ENCODE measurements at places on chromosomes 3 and 15.

DNA sequence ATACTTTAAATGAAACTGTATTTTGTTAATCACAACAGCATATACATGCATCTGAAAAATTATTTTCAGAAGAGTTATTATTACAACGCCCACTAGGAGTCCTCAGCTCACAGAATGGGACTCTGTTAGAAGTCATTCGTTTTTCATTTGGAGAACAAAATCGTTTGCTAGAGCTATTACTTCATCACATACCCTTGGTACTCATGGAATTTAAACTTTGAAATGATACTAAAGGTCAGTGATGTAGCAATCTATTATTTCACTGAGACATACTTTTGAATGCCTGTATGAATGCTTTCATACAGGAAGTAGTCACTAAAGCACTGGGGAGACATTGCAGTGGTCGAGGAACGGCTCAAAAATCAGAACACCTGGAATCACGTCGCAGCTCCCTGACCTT, 198.1 kb downstream of the MBNL1 start:
- peak; percentile 56 for DNase-seq

DNA sequence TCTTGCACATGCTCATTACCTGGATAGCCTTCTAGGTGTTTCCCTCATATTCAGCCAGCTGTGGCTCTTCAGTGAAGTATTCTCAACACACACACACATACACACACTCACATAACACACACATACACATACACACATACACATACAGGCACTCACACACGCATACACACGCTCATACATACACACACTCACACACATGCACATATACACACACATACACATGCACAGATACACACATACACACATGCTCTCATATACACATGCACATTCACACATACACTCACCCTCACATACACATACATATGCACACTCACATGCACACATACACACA, 41.2 kb downstream of the GRK7 start:
- no peak for DNase-seq

DNA sequence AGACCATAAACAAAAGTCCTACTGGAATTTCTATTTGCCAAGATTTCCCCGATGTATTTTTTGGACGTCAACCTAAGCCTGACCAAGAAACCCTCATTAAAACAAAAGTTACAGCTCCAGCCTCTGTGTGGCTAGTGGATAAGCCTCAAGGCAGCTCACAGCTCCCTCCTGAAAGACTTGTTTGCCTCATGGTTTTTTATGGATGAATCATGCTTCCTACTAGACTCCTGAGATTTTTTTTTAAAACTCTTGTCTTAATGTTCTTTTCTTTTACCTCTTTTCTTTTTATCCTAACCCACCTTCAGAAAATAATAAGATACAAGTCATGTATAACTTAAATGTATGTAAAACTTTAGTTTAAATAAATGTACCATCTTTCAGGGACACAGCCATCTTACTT, 52.4 kb downstream of the SUCNR1 start:
- DNase-seq: no peak

- DNase-seq: no peak
These were observed 36.6 kb downstream of the SPSB4 start for GRCh38 chr3:141087778-141088130.

DNA sequence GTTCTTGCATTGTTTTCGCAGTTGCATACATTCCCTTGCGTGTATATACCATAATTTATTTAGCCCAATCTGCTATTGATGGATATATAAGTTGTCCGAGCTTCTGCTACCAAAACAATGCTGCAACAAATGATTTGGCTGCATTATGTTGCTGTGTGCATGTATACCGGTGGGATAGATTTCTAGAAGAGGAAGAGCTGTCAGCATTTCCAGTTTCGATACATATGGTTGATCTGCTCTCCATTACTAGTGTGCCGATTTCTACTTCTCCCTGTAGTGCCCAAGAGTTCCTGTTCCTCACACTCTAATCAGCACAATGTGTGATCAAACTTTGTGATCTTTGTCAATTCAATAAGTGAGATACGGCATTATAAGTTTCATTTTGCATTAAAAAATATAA, 92.8 kb upstream of the NMNAT3 start:
- no peak for DNase-seq

GRCh38 chr15:50880651-50881114, 27.8 kb upstream of the AP4E1 start:
- DNase-seq: no peak

DNA sequence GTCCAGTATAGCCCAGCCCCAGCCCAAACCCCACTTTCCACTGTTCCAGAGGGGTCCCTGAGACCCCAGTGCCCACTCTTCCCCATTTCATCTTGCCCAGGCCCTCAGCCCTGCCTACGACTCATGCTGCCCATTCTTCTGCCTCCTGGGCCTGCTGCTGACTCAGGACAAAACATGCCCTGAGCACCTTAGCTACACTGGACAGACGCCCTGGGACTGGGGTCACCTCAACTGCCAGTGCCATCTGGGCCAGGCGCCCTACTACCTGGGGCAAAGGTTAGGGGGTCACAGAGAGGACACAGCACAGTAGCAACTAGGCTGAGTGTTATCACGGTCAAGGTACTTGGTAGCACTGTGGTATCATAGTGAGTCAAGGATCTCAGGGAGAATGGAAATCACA, 2.6 kb upstream of the LAMB2 start:
- DNase-seq: no peak

GRCh38 chr3:185631108-185631507, 45.0 kb downstream of the SENP2 start:
- no peak for DNase-seq

- peak; percentile 70 for DNase-seq
These were observed 88.4 kb upstream of the RASGRP1 start for GRCh38 chr15:38652998-38653397.

- no peak for DNase-seq
These were observed 301.6 kb upstream of the MANF start for GRCh38 chr3:51083490-51083889.

DNA sequence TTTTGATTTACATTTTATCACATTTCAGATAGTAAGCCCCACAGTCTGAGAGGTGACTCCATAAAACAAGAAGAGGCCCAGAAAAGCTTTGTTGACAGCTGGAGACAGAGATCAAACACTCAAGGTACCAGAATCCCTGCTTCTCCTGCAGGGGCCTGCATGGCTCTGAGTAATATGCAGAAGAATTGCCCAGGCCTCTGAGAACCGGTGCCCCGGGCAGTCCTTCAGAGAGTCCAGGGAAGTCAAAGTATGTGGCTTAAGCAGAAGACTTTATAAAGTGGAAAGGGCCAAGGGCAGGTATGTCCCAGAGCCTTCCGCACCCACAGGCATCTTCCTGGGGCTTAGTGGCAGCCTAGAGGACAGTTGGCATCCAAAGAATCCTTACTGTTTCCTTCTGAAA, 12.8 kb downstream of the ATRIP start:
- no peak for DNase-seq

- DNase-seq: no peak
These were observed 3.3 kb downstream of the ARL6IP5 start for GRCh38 chr3:69088063-69088462.

- no peak for DNase-seq
These were observed 60.6 kb upstream of the MYRIP start for GRCh38 chr3:39748763-39749162.

GRCh38 chr15:56977232-56977631, 58.8 kb downstream of the TCF12 start:
- DNase-seq: no peak

DNA sequence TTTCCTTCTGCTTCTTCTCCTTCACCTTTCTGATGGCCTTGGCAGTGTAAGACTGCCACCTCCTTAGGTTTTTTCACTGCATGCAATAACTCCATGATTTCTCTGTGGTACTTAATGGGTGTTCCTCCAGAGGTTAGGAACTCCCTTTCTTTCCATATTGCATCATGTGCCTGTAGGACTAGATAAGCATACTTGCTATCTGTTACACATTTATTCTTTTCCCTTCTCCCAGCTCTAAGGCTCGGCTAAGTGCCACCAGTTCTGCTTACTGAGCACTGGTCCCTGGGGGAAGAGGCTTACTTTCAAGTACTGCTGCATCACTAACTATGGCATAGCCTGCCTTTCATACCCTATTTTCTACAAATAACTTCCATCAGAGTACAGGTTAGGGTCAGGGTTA, 351.8 kb downstream of the OTOL1 start:
- DNase-seq: no peak

DNA sequence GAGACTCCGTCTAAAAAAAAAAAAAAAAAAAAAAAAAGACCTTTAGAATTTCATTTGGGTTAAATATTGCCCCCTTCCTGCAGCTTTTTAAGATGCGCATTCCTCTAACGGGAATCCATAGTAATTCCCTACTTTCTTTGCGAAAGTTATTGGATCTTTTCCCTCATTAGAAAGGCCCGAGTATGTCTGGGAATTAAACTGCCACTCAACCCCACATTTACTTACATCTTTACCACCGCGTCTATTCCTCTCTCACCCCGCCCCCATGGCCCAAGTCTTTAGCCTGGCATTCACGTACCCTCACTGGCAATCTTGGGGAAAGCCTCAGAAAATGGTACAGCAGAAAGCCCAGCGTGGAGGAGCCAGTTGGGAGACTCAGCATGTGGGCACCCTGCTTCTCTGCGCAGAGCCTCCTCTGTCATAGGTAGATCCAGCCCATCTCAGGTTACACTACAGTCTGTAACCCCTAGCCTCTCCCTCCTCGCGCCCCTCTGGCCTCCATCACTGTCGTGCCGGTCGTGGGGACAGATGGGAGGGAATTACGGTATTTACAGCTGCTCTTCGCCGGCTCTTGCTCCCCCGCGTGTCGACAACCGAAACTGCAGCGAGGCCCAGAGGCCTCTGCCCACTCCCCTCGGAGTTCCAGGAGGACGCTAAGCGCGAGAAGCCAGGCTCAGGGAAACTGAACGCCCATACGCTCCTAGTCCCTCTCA, 6.4 kb upstream of the ANKDD1A start:
- peak; percentile 35 for DNase-seq

GRCh38 chr3:150450916-150451315, 42.8 kb downstream of the TSC22D2 start:
- no peak for DNase-seq

GRCh38 chr15:75844629-75845335, 1.5 kb downstream of the UBE2Q2 start:
- DNase-seq: peak; percentile 22

GRCh38 chr15:97761110-97761509, 199.4 kb upstream of the ARRDC4 start:
- DNase-seq: no peak

GRCh38 chr3:160575589-160575988, 10.2 kb upstream of the KPNA4 start:
- DNase-seq: no peak

- no peak for DNase-seq
These were observed 70.1 kb downstream of the ST8SIA2 start for GRCh38 chr15:92463826-92464225.

DNA sequence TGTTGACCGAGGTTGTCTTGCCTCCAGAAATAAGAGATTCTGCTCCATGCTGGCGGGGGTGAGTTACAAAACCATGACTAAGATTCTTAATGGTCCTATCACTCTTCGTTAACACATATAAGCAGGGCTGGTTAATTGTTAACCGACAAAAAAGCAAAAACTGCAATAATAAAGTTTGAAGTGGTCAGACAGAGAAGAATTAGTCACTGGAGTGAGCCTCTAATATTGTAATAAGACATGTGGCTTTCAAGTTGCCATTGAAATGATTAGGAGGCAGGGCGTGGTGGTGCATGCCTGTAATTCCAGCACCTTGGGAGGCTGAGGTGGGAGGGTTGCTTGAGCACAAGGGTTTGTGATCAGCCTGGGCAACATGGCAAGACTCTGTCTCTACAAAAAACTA, 78.4 kb upstream of the NR2F2 start:
- no peak for DNase-seq

GRCh38 chr3:48952510-48953118, 34.0 kb downstream of the ARIH2 start:
- DNase-seq: no peak

DNA sequence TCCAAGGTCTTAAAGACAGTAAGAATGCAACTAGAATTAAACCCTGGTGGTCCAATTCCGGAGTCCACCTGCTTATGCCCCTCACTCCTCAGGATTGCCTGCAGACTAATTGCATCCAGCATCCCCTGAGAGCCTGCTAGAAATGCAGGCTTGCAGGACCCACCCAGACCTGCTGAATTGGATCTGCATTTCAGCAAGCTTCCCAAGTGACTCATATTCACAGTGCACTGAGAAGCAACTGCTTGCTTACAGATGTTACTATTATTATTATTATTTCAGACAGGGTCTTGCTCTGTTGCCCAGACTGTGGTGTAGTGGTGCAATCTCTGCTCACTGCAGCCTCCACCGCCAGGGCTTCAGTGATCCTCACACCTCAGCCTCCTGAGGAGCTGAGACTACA, 83.5 kb upstream of the VGLL4 start:
- no peak for DNase-seq

DNA sequence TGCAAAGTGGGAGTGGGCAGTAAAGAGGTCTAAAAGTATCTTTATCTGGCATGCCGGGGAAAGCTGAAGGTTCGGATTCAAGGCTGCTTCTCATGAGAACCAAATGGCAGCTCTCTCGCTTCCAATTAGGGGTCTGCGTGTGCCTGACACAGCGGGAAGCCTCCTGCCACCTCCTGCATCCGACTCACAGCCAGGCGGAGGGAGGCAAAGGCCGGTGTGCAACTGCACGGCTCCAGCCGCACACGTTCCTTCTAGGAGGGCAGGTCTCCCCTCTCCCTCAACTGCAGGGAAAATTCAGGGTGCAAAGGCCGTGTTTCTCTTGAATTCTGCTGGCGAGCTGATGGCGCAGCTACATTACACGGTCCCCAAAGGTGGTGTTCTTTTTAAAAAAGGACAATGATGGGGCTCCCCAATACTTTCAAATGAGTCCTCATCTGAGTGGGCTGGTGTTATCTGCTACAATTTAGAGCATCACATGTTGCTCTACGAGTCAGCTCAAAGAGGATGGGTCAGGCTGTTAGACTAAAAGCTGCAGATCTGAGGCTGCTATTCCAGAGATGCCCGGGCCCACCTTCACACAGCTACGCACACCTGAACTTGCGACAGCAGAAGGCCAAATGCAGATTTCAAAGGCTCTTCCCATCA, 226.6 kb downstream of the ADAMTS17 start:
- no peak for DNase-seq

DNA sequence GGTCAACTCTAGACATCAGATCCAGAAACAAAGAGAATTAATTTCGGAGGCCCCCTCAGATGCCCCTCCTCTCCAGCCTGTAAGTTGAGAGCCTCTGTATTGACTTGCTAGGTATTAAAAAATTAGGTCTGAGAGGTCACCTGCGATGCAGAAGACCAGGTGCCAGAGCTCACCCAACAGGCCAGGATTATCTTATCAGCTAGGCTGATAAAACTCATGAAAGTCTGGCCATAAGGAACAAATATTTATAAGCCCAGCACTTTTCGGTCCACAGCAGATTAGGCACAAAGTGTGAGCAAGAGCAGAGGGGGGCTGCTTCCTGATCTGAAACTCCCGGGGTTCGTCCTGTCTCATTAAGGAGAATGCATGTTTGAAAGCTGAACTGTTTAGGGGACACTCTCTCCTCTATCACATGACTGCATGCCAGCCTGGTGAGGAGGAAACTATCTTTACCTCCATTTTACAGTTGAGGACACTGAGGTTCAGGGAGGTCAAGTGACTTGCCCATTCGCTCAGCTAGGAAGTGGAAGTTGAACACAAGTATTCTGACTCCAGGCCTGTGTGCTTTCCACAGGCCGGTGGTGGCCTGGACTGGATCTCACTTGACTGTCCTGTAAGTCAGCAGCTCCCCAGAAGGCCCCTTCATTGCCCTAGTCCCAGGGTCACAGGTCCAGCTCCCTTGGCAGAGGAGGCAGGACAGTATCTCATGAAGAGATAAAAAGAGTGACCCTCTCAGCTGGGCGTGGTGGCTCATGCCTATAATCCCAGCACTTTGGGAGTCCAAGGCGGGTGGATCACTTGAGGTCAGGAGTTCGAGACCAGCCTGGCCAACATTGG, 39.6 kb upstream of the MAGEF1 start:
- no peak for DNase-seq

- DNase-seq: no peak
These were observed 48.4 kb upstream of the TJP1 start for GRCh38 chr15:29870495-29871151.

All from stimulated activated naive CD4-positive, alpha-beta T cell (primary cell).